ENCODE measurements at places on chromosomes 2 and 18. TPM values are rescaled to one million over a fixed set of nuclear protein-coding genes. Genes with fewer than 3 reads are reported as not detected.

PRKAG3 gene
- not detected for total RNA-seq

NEU2 gene
- total RNA-seq: not detected

POMC gene
- total RNA-seq: 6.3 TPM

TUBA4B gene
- not detected for total RNA-seq

CEP68 gene
- 4.0 TPM for total RNA-seq

SMYD1 gene
- total RNA-seq: not detected

ACADL gene
- not detected for total RNA-seq

VWA3B gene
- total RNA-seq: not detected

CETN1 gene
- total RNA-seq: not detected

EIF2AK3 gene
- 14.7 TPM for total RNA-seq

DNA sequence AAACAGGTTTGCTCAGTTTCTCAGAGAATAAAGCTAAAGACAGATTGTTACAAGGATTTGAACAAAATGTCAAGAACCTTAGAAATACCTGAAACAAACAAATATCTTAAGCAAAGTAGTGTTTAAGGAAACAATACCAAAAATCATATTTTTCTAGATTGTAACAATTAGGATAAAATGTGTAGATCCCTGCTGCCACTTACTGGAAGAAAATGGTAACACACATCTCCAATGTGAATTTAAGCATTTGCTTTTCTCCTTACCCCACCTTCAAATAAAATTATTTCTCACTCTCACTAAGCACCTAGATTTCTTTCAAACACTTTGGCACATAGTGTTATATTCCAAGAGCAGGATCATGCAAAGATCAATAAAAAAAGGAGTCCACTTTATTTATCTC lies 34.9 kb downstream of the SUCLG1 start:
- DNase-seq: no peak

GRCh38 chr2:239009589-239009961 lies 161.7 kb downstream of the TWIST2 start:
- no peak for DNase-seq

DNA sequence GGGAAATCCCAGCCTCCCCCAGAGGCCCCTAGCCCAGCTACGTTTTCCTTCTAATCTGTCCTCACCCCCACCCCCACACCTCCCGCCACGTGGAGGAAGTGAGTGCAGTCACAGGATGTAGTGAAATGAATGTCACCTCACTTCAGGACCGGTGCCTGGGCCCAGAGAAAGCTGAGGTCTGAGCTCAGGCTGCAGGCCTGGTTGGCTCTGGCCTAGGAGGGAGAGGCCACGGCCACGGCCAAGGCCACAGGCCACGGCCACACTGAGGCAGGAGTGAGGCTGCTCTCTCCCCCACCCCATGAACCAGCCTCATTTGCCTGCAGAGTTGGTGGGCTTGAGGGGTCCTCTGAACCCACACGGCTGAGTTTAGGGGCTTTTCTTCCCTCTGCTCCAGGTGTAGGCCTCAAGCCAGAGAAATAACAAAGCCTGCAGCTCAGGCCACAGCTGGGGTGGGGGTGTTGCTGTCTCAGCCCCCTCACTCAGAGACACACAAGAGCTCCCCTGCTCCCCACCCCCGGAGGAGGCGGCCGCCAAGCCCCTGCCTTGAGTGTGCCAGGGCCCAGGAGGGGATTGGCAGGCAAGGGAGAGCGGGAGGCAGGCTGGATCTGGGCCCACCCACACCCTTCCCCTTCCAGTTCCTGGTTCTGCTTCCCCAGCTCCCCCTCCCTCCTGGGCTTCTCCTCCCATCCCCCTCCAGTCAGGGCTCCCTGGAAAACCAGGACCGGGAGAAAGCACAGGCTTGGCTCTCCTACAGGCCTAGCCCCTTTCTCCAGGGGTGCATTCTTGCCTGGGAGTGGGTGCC lies 27.0 kb downstream of the DNMT3A start:
- DNase-seq: peak; percentile 93

DNA sequence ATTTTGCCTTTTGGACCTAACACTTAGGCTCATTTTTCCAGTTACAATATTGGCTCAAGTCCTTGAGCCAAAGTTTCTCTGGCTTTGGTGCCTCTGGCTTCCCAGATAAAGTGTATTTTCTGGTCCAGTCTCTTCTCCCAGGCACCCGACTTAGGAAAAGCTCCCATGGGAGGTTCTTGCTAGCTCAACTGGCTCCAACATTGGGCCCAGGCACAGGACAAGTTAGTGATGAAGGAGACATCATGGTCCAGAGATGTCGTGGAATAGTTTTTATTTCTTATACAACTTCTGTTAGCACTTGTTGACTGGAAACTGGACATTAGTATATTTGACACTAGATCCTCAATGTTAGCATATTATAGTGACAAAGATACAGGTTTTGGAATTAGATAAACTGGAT lies 8.2 kb upstream of the ZEB2 start:
- DNase-seq: no peak

DNA sequence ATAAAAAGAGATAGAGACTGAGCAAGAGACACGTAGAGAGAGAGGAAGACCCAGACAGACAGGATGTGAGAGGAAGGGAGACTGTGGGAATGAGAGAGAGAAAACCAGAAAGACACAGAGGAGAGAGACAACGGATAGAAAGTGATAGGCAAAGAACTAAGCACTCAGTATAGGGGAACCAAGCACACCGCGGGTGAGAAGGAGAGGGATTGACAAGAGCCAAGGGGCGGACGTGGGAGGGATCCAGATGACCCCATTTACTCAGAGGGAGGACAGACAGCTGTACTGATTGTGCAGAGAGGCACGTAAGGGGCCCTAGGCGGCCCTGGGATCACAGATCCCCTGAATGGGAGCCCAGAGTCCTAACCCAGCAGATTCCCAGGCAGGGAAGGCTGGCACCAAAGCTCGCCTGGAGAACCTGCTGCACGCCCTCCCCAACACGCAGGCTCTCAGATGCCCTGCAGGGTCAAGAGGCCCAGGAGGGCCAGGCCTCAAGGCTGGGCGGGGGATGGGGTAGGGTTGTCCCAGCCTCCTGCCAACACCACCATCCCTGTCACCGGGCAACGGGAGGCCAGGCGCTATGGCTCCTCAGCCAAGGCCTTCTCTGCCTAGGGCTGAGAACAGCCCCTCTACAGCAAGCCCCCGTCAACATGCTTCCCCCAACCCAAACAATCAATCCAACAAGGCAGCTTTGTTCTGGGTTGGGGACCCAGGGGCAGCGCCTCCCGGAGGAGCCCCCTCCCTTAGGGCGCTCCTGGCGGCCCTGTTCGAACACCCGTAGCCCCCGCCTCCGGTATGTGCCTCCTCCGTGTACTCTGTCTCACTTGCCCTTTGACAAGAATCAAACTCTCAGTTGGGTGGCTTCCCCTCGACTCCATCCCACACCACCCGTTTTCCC lies 579 bp downstream of the LOXL3 start:
- DNase-seq: no peak

- DNase-seq: no peak
Observed at GRCh38 chr2:156810094-156810493, 373.9 kb downstream of the GPD2 start.

DNA sequence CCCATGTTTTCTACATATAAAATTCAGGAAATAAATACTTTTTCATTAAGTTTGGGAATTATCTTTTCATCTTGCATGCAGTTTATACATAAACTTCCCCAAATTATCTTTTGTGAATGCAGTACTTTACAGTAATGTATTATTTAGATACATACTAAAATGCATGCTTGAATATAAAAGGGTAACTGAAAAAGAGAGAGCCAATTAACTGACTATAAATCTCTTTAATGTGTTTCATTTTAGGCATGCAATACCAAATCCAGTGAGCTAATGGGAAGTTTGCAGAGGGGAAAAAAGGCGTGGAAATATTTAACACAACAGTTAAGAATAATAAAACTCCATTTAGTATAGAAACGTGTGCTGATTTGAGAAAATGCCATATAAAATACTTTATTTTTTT lies 39.2 kb downstream of the COL4A4 start:
- no peak for DNase-seq

- no peak for DNase-seq
Observed at GRCh38 chr18:23827681-23828080, 138.4 kb downstream of the LAMA3 start.

DNA sequence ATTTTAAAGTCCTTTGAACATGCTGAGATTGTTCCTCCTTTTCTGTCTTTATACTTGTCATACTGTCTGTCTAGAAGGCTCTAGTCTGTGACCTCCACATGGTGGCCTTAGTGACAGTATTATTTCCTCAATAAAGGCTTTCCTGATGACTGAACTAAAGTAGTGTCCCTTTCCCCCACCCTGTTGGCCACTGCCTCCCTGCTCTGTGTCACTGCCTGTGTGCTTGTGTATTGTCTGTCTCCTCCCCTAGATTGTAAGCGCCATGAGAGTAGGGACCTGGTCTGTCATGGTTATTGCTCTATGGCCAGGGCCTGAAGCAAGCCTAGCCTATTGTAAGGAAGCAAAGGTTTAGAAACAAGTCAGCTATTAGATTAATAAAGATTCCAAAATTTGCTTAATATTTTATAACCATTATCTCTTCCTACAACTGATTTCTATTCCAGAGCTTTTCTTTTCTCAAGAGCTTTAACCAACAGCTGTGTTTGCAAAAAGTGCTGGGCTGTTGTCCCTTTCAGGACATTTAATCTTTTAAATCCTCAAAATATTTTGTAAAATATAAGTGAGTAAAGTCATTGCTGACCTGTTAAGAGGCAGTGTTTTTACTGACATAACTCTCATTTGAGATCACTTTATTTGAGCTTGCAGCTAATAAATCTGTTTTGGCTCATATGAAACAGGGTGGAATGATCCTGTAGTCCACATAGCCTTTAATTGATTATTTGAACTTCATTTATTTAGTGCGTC lies 35.5 kb downstream of the DIS3L2 start:
- DNase-seq: no peak

GRCh38 chr2:182368996-182369395 lies 57.8 kb downstream of the PDE1A start:
- DNase-seq: no peak

DNA sequence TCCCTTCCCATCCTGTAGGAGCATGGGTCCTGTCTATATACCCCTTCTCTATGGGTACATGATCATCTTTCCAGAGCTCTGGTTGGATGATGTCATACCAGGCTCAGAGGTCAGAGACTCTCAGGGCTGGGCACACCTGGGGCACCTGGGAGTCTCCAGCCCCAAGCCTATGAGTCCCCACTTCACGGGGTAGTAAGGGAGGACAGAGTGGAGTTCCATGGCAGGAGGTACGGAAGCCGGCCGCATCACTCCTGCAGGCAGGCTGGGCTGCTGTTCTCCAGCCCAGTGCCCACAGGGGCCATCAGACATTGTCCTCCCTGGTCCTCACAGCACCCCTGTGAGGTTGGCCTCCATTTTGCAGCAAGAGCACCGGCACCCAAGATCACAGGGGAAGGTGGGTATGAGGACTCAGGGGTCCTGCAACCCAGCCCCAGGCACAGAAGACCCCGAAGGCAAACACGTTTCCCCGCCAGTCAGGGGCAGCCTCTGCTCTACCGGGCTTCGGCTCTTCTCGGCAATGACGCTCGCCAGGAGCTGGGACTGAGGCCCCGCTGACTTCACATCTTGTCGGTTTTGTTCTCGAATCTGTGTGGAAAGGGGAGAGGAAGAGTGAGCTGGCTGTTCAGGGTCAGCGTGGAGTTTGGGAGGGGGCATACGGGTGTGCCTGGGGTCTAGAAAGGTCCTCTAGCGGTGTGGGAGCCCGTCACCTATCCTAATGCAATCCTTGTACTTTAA lies 91.5 kb downstream of the ADD2 start:
- DNase-seq: no peak

DNA sequence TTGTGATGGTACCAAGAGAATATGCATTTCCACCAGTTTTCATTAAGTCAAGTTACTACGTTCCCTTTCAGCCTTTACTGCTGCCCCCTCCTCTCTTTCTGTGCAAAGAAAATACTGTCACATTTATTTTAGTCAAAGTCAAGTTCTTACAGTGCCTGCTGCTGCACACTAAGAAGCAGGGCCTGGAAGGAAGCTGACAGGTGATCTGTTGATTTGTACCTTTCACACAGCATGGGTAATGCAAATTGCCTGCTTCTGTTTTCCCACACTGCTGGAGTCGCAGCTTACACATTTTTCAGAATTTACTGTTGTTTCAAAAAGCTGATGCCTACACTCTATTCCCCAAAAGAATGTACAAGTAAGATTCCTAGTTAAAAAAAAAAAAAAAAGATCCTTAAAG lies 48.7 kb upstream of the CD226 start:
- DNase-seq: no peak

GRCh38 chr2:229445501-229446211 lies 174.6 kb upstream of the PID1 start:
- DNase-seq: no peak

DNA sequence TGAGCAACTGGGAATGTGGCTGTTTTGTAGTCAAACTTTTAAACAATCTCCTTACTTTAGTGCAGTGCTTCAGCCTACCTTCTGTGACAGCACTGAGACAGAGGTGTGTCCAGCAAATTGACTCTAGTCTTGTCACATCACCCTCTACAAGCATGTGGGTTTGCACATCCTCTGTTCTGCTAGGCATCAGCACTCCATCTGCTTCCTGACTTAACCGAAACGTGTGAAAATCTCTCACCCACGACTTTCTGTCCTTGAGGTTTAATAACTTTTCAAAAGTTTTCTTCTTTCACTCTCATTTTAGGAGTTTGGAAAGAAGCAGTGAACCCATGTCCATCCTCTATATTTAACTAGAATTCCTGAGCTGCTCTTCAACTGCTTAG lies 42.6 kb downstream of the TTR start:
- no peak for DNase-seq

GRCh38 chr18:47250391-47251046 lies 941 bp downstream of the SKOR2 start:
- no peak for DNase-seq

GRCh38 chr18:5622905-5623304 lies 79.1 kb upstream of the EPB41L3 start:
- no peak for DNase-seq

DNA sequence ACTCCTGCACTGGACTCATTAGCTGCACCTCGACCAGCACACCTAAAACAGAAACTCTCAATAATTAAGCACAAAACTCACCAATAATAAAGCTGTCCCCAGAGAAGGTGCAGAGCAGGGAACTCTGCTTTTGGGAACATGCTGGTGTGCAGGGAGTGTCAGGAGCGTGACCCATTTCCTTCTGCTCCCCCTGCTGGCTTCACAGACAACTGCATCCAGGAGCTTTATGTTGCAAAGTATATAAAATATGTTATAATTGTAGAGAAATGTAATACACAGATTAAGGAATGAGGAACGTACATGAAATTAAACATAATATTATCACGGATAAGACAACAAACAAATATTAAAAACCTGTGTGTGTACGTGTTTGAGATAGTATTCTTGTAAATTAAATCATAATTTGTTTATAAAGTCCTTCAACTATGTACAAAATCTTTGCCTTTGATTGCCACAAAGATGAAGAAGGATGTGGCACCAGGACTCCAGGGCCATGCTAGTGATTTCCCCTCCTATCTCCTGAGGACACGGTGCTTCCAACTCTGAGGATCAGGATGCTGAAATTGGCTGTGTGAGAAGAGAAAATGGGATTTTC lies 68.6 kb upstream of the MAL start:
- DNase-seq: peak; percentile 31
